Activated CD4-positive, alpha-beta T cell treated with anti-CD3 and anti-CD28 coated beads for 36 hours (primary cell): ENCODE measurements at places on chromosomes 2 and 18. TPM values are rescaled to one million over a fixed set of nuclear protein-coding genes. Genes with fewer than 3 reads are reported as not detected.

- no peak for DNase-seq
Measured at GRCh38 chr2:3491716-3492474, 27.4 kb downstream of the ADI1 start.

C2orf80 gene
- not detected for total RNA-seq

CLEC4F gene
- total RNA-seq: not detected

- DNase-seq: no peak
Measured at GRCh38 chr2:142037066-142037465, 93.8 kb downstream of the LRP1B start.

PMAIP1 gene
- 58.7 TPM for total RNA-seq

CAVIN2 gene
- not detected for total RNA-seq

DNA sequence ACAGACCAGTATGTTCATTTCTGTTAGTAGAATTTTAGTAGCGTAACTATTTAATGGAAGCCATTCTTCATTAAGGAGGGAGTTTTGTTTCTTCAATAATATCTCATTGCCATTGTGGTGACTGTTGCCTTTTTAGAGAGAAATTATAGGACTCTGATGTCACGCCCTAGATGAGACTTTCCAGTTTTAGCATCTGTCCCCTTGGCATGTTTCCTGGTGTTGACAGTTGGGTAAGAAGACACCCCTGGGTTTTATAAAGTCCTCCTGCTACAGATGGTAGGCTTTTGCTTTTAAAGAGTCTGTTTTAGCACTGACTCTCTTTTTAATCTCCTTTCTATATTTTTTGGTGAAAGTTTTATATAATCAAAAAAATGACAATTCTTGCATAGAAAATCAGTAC lies 41.9 kb downstream of the KCNJ3 start:
- no peak for DNase-seq

- DNase-seq: peak; percentile 84
Measured at GRCh38 chr18:23071285-23071684, 64.0 kb upstream of the CABLES1 start.

GRCh38 chr2:62286089-62286785 lies 90.3 kb downstream of the B3GNT2 start:
- no peak for DNase-seq

GRCh38 chr18:59961070-59961469 lies 61.3 kb downstream of the PMAIP1 start:
- DNase-seq: no peak

- no peak for DNase-seq
Measured at GRCh38 chr18:10329101-10329500, 125.3 kb upstream of the APCDD1 start.

INPP5D gene
- total RNA-seq: 40.5 TPM

DNA sequence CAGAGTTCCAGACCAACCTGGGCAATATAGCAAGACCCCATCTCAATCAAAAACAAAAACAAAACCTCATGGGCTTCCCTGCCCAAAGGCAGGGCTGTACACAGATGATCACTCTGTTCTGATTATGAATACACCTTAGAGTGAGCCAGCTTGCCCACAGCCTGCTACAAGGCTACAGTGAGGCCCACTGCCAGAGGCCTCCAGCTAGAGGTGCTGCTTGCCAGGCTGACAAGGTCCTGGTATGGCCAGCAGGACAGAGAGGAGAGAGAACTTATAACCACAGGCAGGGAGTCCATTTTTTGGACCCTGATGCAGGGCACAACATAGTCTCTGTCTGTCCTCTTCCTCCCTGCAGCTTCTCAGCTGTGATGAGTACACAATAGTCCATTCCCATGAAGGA lies 41.5 kb downstream of the KANSL3 start:
- DNase-seq: no peak

- DNase-seq: no peak
Measured at GRCh38 chr2:121994238-121995206, 239.1 kb downstream of the TSN start.

GRCh38 chr2:14524803-14525080 lies 107.8 kb upstream of the LRATD1 start:
- DNase-seq: no peak

GRCh38 chr2:140344838-140345237 lies 1564.6 kb upstream of the NXPH2 start:
- DNase-seq: no peak

DNA sequence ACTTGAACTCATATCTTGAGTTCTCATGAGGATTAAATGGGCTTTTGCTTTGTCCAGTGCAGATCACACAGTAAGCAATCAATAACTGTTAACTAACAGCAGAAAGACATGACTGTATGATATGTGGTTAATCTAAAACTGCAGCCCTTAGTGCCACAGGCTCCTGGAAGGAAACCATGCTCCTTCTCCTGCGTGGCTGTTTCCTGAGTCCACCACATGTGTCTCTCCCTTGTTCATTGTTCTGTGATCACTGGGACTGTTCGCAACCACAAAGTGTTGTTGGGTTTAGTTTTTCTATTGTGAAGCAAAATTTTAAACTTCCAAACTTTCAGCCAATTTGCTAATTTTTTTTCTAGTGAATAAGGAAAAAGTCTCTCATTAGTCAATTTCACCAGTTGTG lies 130.9 kb upstream of the PTPRM start:
- DNase-seq: no peak

GRCh38 chr2:158722266-158723105 lies 72.6 kb upstream of the DAPL1 start:
- no peak for DNase-seq

DNA sequence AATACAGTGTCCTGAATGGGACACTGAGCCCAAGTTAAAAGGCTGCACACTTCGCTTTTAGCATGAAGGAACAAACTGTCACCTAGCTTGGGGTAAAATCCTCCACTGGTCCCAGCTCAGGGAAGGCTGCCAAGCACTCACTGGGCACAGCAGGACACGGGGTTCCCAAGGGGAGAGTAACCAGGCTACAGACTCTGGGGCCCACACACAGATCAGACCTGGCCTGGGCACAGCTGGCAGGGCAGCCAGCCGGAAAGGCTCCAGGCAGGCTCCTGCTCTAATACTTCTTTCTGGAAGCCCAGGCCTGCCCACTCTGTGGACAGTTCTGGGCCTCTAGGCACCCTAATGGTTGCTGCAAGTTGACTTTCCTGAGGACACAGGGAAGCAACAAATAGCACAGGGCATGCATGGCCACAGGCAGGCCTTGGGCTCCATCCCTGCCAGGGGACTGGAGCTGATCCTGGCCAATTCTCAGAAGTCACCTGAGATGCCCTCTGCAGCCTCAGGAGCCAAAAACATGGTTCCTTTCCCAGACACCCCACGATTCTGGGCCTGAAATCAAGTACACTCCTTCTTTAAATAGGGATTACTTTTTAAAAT lies 18.7 kb upstream of the SULT1C3 start:
- DNase-seq: no peak

FOXD4L1 gene
- not detected for total RNA-seq

GRCh38 chr2:101881131-101881530 lies 110.6 kb upstream of the IL1R2 start:
- no peak for DNase-seq

GRCh38 chr2:86292571-86293515 lies 44.6 kb downstream of the REEP1 start:
- no peak for DNase-seq

HOXD3 gene
- total RNA-seq: not detected

GRCh38 chr2:159960414-159960813 lies 102.0 kb downstream of the PLA2R1 start:
- DNase-seq: no peak

GEN1 gene
- total RNA-seq: 21.9 TPM

GRCh38 chr18:10432781-10433180 lies 21.7 kb upstream of the APCDD1 start:
- DNase-seq: no peak

ZNF396 gene
- total RNA-seq: 1.1 TPM
